Epithelial cell of prostate (primary cell): ENCODE measurements at places on chromosomes 12 and 14.

- DNase-seq = no peak
Measured at GRCh38 chr12:6154730-6155459, 30.4 kb upstream of the VWF start.

DNA sequence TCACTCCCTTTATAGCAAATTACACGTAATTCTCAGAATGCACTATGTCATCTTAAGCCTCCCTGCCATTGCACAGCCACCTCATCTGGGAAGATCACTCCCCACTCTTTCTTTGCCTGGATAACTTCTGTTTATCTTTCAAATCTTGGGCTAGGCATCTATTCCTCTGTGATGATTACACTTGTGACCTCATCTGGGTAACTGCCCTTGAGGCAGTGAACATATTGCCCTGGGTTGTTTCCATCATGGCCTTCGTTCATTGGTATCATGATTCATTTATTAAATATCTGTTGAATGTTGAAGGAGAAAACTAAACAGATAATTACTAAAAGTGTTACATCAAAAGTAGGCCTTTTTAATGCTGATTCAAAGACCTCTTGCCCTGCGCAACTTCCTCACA is 26.2 kb upstream of the PDE3A start:
- DNase-seq = no peak

- no peak for DNase-seq
Measured at GRCh38 chr14:52150162-52150561, 81.3 kb upstream of the NID2 start.

DNA sequence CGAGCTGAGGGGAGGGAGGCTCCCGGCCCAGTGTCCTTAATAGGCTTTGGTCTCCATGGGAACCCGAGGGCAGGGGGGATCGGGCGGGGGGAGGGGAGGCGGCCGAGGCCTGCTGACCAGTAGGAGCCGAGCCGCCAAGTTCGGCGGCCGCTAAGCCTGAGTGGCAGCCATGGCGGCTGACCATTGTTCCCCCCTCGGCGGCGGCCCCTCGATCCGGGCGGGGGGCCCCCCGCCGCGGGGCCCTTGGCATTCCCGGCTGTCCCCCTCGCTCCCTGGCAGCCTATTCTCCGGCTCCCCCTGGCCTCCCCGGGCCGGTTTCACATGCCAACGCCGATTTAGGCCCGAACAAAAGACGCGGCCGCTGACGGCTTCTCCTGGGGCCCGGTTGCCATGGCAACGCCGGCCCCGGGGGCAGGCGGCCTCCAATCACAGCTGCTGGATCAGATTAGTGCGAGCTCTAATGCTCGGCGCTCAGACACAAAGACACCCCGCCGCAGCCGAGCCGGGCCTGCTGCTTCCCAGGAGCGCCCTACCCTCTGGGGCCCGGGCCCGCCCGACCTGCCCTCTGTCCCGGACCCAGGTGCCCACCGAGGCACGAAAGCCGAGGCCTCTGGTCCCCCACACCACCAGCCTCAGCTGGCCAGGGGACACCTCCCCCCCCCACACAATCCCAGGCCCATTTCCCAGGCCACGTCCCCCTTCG is 7.3 kb downstream of the MSI1 start:
- DNase-seq = no peak

DNA sequence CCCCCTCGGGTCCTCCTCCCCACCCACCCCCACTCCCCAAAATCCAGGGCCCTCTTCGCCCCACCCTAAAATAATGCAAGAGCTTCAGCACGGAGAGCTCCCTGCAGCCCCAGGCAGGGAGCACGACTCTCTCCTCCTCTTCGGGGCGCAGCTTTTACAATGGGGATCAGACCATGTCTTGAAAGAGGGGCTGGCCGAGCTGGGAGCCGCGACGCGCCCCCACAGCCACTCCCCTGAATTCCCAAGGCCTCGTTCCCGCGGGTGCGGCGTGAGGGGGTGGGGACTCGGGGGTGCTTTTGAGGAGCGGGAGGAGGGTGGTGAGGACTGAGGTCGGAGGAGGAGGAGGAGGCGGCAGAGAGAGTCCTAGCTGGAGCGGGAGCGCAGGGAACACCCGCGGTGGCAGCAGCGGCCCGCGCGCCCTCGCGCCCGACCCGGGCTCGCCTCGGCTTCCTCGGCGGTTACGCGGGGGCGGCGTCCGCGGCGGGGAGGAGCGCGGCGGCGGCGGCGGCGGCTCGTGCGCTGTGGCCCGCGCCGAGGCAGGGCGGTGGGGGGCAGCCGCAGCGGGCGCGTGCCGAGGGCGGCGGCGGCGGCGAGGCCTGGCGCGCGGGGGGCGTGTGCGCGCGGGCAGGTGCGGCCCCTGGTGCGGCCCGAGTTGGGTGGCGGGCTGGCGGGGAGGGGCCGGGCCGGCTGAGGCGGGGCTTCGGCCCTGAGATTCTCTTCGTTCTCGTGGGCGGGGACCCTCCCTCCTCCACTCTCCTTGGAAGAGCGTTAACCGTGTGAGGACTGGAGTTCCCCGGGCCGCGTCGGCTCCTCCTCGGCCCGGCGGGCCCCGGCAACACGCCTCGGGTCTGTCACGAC is at the start of gene ANKS1B:
Gene ANKS1B (minus strand): TSS at position 666 of the 858 bp plus-strand sequence. CDS start 699 bp downstream, outside the sequence.
- DNase-seq = no peak

DNA sequence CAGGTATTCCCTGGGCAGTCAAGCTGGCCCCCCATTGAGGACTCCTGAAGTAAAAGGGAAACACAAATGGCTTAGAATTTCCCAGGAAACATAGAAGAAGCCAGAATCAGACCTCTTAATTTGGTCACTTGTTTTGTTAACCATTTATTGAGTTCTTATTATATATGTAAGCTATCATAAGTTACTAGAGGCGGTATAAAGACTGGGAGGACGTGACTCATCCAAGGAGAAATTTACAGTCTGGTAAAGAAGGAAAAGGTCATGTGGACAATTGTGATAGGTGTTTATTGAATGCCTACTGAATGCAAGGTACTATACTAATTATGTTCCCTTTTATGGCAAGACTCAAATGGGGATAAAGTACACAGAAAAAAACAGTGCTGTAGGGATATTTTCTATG is 146.7 kb downstream of the DYRK2 start:
- DNase-seq = no peak

GRCh38 chr12:49680075-49680474 is 27.1 kb downstream of the FMNL3 start:
- DNase-seq = no peak
